ENCODE measurements at places on chromosomes 12 and 14.
A peak's percentile ranks its signal among the peaks of the same experiment; 100 is the strongest.

DNA sequence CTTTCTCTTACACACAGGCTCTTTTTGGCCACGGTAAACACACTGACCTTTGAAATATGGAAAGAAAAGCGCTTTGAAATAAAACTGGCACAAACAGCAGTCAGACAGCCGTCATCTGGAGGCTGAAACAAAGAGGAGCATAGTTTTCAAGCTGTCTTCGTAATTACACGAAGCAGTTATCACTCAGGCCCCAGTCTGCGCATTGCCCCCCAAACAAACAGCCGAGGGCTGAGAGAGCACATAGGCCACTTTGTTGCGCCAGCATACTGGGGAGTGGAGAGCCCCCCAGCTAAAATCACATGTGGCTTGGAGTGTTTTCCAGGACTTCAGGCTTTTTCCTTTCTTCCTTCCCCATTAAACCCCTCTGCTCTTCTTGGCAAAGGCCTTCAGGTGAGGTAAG is 142.9 kb upstream of the BTG1 start:
- DNase-seq, result no peak

DNA sequence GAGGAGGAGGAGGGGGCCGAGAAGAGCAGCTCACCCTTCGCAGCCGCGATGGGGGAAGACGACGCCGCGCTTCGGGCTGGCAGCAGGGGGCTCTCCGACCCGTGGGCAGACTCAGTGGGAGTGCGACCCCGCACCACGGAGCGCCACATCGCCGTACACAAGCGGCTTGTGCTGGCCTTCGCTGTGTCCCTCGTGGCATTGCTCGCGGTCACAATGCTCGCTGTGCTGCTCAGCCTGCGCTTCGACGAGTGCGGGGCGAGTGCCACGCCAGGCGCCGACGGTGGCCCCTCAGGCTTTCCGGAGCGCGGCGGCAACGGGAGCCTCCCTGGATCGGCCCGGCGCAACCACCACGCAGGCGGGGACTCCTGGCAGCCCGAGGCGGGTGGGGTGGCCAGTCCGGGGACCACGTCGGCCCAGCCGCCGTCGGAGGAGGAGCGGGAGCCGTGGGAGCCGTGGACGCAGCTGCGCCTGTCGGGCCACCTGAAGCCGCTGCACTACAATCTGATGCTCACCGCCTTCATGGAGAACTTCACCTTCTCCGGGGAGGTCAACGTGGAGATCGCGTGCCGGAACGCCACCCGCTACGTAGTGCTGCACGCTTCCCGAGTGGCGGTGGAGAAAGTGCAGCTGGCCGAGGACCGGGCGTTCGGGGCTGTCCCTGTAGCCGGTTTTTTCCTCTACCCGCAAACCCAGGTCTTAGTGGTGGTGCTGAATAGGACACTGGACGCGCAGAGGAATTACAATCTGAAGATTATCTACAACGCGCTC is 745 bp downstream of the TRHDE start:
- DNase-seq, result no peak

DNA sequence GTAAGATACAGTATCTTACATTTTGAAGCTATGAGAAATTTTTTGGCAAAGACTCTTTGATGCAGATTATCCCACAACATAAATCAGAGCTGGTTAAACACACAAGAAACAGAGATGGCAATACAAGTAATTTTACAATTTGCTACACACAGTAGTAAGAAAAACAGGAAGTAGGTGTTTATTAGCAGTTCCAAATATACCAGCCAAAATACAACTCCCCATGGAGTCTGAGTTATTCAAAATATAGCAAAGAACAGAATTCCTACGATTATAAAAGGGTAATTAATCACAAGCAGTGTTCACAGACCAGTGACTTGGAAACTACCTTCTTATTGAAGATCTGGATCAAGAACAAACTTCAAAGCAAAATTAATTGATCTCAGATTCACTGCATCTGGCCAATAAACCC is 83.9 kb downstream of the BMP4 start:
- DNase-seq, result no peak

DNA sequence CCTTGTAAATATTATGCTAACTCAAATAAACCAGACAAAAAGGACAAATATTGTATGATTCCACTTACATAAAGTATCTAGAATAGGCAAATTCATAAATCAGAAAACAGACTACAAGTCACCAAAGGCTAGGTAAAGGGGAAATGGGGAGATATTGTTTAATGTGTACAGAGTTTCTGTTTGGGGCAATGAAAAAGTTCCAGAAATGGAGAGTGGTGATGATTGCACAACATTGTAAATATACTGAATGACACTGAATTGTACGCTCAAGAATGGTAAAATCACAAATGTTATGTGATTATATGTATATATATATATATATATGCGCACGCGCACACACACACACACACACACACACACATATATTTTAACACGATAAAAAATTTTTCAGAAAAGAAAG is 182.5 kb downstream of the SLC2A13 start:
- no peak for DNase-seq

DNA sequence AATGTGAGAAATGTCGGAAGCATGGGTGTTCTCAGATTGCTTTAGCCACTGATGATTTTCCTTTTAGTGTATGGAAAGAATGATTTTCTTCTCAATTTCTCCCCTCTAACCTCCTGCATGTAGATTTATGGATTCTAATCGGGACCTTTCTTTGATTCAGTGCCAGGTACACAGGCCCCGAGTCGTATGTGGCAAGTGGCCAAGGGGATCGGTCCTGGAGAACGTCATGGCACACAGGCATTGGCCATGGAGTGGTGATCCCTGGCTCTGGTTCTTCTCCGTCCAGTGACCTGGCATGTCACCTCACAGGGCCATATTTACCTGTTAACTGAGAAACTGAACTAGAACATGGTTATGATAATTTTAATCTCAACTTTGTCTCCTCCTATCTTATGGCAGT is 58.1 kb downstream of the ETV6 start:
- no peak for DNase-seq

DNA sequence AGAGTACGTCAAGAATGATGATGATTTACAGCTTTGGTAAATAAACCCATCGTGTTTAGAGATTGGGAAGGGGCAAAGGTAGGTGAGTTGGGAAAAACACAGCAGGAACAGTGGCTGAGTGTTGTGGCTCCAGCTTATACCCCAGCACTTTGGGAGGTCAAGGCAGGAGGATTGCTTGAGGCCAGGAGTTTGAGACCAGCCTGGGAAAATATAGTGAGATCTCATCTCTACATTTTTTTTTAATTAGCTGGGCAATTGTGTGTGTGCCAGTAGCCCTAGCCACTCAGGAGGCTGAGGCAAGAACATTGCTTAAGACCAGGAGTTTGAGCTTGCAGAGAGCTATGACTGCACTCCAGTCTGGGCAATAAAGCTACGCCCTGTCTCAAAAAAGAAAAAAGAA is 77.1 kb downstream of the RASSF9 start:
- no peak for DNase-seq

GRCh38 chr14:21219561-21220111 is 49.6 kb downstream of the HNRNPC start:
- no peak for DNase-seq

DNA sequence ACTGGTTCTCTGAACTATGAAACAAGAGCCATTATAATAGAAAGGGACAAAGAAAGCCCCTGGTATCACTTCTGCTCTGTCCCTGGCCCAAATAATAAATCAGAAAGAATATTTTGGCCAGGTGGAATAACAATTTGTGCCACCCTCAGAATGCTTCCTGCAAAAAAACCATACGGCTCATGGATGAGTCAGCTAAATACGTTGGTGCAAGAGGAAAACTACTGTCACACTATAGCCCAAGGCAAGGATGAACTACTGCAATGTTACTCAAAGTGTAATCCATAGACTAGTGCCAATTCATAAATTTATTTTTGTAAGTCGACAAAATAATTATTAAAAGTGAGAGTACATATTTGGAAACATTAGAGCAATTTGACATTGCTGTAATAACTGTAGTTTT is 68.2 kb downstream of the ANKS1B start:
- DNase-seq, result no peak

- no peak for DNase-seq
Observed at GRCh38 chr12:69984241-69984640, 159.2 kb downstream of the MYRFL start.

GRCh38 chr12:185576-185955 is 28.4 kb downstream of the SLC6A12 start:
- DNase-seq, result no peak

DNA sequence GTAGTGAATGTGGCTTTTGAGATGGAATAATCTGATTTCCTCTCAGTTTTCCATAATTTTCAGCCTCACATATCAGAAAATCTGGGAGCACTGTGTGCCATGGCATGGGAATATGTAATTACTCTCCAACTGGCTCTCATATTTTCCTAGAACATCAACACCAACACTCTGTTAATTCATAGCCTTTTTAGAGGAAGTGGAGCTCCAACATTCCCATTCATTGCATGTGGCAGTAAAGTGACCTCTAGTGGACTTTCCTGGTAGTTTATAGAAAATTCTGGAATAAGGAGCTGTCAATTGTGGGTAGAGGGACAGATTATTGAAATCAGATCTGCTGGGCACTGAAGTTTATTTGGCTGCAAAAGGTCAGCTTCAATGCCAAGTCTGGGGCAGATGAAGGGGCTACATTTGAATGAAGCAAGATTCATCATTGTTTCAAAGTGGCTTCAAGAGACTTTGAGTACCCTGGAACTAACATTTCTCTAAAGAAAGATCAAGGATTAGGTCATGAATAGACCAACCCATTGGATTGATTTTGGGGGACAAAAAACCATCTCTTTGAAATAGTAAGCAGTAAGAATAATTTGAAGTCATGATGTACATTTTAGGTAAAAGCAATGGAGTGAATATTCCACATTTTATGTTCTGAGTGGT is 23.6 kb upstream of the USP44 start:
- no peak for DNase-seq

- peak; percentile 24 for DNase-seq
Observed at GRCh38 chr14:34554540-34555250, 15.2 kb upstream of the EAPP start.

DNA sequence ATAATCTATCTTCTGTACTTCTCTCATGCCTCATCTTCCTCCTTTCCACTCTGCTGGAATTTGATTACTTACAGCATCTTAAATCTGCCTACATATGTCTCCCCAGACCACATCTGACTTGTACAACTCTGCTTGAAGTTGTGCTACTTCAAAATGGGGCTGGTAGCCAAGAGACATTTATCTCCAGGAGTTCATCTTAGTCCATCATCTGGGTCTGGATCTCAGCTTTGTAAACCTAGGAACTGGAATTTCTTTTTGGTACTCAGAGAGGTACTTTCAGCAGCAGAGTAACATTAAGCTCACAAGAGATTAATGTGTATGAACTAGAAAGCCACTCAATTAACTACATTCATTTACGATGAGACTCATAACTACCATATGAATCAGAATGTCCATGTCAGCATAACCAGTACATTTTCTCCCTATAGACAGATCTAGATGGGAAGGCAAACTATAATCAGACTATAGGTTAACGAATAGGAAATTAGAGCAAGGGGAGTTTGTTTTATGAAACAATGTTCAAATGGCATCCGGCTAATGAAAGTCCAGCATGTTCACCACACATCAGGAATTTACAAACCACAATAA is 178.8 kb downstream of the CEP128 start:
- no peak for DNase-seq

DNA sequence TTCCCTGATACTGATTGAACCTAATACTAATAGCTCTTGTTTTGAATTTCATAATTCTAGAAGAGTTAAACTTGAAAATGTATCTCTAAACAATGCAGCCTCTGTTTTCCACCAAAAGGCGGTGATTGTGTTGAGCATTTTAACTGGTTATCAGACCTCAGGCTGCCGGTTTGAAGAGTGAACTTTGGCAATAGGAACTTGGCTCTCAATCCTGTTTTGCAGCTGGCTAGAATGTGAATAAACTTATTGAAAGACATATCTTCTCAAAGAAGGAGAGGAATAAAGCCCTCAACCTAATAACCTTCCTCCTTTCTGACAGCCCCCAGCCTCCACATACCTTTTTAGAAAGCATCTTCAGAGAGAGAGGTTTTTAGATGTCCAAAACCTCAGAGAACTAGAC is 105.4 kb downstream of the SRGAP1 start:
- no peak for DNase-seq

GRCh38 chr12:119914666-119915065 is 37.5 kb upstream of the CIT start:
- no peak for DNase-seq

DNA sequence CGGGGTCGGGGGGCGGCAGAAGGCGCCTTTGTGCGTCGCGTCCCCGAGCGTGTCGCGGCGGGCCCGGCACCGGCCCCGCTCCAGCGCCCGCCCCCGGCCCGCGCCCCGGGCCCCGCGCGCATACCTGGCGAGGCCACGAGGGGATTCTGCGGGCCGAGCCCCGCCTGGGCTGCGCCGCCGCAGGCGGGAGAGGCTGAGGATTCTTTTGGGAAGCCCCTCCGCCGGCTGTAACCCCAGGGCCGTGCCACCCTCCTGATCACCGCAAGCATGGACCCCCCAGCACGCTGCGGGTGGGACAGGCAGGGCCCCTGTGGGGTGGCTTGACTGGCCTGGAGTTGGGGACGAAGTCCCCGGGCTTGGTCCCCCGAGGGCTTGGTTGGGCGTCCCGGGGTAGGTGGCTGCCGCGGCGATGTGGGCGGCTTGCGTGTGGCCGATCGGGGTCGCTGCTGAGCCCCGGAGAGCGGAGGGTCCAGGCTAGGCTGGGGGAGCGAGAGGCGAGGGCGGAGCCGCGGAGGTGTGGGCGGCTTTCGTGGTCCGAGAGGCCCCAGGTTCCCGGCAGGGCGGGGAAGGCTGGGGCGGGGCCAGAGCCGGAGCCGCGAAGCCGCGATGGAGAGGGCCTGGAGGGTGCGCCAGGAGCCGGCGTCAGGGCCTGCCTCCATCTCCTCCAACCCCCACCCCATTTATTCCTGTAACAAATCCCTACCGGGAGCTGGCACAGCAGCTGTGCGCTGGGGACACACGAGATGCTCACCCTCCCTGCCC is 28.4 kb upstream of the GPR132 start:
- peak; percentile 78 for DNase-seq

DNA sequence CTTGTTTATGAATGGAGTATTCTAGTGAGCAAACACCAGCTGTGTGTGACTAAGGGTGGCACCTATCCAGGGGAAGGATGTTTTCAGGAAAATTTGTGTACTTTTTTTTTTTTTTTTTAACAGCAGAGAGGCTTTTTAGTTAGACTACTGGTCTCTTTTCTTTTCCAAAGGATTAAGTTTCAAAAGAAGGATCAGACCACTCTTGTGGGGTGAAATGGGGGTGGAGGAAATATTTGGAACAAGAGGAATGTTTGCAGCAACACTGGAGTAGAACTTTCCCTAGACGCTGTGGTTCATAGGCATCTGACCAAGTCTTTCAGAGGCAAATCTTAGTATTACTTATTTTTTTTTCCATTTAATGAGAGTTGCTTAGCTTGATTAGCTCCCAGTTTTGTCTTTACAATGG is 21.1 kb downstream of the NUBPL start:
- DNase-seq, result no peak

GRCh38 chr12:113373969-113374368 is 15.6 kb downstream of the PLBD2 start:
- DNase-seq, result no peak

Data from CD4-positive, alpha-beta T cell treated with Interleukin-12 subunit alpha and Interleukin-12 subunit beta, for 1 hour (primary cell).